HT-29 (cell line): ENCODE measurements at places on chromosomes 12 and 14. TPM values are rescaled to one million over a fixed set of nuclear protein-coding genes. Genes with fewer than 3 reads are reported as not detected.

- no peak for DNase-seq
Measured at GRCh38 chr14:59398841-59399240, 66.3 kb downstream of the GPR135 start.

The C1QL4 gene
- not detected in 2 replicates for total RNA-seq

- DNase-seq = no peak
Measured at GRCh38 chr14:72558721-72559120, 335.2 kb downstream of the DPF3 start.

GRCh38 chr12:88558340-88558867 lies 21.9 kb downstream of the KITLG start:
- DNase-seq = no peak

- peak; percentile 3 for DNase-seq
Measured at GRCh38 chr12:99200711-99201384, 446.7 kb upstream of the GARIN6 start.

The TCL1B gene
- total RNA-seq = not detected in 2 replicates

The ALG10B gene
- total RNA-seq = 3.0 and 6.3 TPM in 2 replicates

The TAS2R19 gene
- 1.6 and 3.3 TPM in 2 replicates for total RNA-seq

- DNase-seq = no peak
Measured at GRCh38 chr12:75754141-75754540, 242.7 kb upstream of the KRR1 start.

The SLC7A8 gene
- 0.03 and 0.23 TPM in 2 replicates for total RNA-seq

The CLEC14A gene
- not detected in 2 replicates for total RNA-seq

DNA sequence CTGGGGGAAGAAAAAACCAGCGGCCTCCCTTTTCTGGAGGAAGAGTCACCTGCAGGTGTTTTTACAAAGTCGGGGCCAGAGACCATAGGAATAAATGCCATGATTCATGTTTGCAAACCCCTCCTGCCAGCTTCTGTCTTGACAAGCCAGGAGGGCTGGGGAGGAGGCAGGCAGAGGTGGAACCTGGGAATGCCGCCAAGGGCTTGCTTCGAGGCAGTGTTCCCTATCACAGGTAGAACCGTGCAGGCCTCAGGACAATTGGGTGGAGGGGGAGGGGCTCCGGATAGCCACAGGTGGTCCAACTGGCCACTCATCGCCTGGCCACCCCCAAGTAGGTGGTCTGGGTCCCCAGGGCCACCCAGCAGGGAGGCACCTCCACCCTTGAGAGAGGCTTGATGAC lies 14.2 kb upstream of the DLK1 start:
- DNase-seq = peak; percentile 17

The PTPRO gene
- total RNA-seq = 12.3 and 14.3 TPM in 2 replicates

DNA sequence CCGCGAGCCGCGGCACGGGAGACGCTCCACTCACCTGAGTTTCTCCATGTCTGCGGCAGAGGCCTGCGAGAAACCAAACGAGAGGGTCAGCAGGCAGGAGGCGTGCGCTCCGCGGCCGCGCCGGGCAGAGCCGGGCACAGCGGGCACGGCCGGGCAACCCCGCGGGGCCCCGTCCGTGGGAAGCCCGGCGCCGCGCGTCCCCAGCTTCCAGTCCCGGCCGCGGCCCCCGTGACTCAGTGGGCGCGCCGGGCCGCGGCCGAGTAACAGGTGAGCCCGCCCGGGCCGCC lies 19.4 kb downstream of the BEGAIN start:
- no peak for DNase-seq

The TSFM gene
- total RNA-seq = 60.6 and 63.6 TPM in 2 replicates

The PRIMA1 gene
- not detected in 2 replicates for total RNA-seq

The ATF1 gene
- 49.8 and 61.0 TPM in 2 replicates for total RNA-seq

GRCh38 chr12:2752676-2753371 lies 41.9 kb upstream of the FKBP4 start:
- DNase-seq = peak; percentile 67

DNA sequence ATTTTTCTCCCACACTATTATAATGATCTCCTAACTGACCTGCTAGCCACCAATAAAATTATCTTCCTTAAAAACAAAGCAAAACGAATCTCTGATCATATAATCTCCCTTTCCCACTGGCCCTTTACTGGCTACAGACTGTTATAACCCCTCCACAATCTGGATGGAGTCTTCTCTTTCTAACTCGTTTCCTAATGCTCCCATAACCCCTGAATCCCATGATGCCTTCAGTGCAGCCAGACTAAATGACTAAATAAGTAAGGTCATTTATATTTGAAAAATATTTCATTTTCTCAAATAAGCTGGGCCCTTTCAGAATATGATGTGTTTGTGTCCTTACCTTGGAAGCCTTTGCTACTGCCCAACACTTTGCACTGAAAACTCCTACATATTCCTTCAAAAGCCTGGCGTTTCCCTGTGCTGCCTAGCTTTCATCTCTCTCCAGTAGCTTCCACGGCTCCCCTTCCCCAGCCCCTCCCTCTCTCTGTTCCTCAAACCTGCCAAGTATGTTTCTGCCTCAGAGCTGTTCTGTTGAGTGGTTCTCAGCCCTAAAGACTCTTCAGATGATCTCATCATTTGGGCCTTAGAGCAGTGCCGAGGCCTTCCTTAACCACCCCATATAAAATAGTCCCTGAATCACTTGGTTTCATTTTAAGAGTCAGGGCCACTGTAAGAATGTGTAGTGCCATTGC lies 91.7 kb downstream of the MYRFL start:
- DNase-seq = no peak
